ENCODE measurements at places on chromosomes 1 and 21.

DNA sequence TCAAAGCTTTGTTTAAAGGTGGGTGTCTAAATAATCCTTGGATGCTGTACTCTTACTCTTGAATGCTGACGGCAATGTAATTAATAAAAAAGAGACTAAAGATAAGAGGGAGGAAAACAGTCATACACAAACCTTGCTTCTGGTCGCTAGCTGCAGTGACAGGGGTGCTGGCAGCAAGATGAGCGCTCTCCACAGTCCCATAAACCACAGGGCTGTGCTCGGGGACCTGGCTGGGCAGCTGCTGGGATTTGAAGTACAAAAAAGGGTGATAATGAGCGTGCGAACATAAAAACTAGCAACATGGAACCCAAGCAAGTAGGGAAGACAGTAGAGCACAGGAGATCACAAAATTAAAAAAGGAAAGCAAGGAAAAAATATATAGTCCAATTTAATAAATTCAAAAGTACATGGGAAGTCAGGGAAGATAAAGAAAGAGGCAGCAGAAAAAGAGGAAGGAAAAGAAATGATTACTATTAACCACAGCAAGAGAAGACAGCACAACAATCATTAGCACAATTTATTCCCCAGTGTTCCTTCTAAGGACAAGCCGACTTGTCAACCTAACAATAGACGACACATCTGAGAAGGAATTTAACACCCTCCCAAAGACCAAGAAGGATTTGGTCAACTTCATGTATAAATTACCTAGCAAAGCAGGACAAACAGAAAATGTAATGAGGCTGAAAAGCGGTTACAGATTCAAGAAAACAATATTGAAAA lies 162.9 kb upstream of the HP1BP3 start:
- no peak for DNase-seq

GRCh38 chr1:156616463-156616862 lies 2.8 kb upstream of the HAPLN2 start:
- DNase-seq, result no peak

DNA sequence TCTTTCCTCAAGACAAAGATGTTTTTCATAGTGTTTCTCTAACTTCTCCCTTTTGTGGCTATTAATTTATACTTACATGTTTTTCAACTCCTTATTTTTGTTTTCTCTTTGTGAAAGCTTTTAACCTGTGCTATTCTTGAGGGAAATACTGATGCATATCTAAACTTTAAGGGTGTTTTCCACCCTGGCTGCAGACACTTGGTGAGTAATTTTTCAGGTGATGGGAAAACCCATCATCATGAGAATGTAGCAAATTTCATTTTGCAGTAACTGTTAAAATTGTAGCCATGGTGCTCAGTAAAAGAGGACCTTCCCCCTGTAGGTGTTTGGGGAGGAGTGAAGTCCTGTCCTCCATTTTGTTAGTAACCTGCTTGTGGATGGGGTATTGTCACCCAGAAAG lies 124.2 kb downstream of the LIPI start:
- no peak for DNase-seq

DNA sequence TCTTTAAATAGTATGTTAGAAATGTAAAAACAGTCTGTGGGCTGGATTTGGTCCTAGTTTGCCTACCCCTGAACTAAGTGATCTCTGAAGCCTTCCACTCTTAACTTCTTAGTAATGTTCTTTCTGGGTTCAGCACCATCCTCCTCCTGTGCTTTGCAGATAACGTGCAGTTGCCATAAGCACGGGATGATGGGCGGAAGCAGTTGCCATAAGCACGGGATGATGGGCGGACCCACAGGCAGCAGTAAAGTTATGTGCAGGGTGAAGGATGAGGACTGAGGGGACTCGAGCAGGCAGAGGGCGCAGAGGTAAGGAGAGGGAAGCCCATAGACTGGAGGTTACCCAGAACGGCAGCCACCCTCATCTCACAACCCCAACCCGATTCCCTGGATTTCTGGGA lies 25.6 kb downstream of the GPA33 start:
- no peak for DNase-seq

DNA sequence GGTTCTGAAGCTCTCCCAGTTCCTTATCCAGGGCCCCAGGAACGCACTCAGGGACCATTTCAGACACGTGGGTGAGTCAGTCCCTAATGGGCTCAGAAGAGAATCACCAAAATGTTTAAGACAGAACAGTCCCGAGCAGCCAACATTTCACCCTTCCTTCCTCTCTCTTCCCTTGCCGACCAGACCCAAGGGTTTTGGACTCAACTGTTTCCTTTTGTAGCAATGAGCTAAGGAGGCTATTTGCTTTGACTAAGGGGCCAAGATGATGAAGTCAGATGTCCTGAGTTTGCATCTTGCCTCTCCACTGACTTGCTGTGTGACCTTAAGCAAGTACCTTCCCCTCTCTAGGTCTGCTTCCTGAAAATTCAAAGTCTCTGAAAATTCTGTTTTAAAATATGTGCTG lies 472.3 kb upstream of the VAMP3 start:
- no peak for DNase-seq

DNA sequence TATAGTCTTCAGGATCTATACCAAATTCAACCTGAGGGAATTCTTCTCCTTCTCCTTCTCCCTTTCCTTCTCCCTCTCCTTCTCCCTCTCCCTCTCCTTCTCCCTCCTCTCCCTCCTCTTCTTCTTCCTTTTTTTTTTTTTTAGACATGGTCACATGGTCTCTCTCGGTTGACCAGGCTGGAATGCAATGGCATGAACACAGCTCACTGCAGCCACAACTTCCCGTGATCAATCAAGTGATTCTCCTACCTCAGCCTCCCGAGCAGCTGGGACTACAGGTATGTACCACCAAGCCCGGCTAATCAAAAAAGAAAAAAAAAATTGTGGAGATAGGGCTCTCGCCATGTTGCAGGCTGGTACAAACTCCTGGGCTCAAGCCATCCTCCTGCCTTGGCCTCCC lies 51.5 kb downstream of the DNAI4 start:
- no peak for DNase-seq

DNA sequence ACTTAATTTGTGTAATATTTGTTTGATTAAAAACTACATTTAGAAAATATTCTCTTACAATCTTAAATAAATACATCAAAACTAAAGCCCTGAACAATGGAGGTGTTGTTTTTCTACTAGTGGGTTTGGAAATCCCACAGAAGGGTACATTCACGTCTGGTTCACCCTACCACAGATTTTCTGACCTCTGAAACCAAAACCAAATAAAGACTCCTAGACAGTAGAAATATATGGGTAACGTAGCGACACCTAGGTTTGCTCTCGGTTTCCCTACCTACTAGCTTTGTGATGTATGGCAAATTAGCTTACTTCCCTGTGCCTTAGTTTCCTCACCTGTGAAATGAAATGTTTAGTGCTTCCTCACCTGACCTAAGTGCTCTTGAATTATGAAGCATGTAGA lies 312.6 kb downstream of the DPYD start:
- no peak for DNase-seq

GRCh38 chr1:10532362-10532761 lies 57.6 kb downstream of the PEX14 start:
- no peak for DNase-seq

DNA sequence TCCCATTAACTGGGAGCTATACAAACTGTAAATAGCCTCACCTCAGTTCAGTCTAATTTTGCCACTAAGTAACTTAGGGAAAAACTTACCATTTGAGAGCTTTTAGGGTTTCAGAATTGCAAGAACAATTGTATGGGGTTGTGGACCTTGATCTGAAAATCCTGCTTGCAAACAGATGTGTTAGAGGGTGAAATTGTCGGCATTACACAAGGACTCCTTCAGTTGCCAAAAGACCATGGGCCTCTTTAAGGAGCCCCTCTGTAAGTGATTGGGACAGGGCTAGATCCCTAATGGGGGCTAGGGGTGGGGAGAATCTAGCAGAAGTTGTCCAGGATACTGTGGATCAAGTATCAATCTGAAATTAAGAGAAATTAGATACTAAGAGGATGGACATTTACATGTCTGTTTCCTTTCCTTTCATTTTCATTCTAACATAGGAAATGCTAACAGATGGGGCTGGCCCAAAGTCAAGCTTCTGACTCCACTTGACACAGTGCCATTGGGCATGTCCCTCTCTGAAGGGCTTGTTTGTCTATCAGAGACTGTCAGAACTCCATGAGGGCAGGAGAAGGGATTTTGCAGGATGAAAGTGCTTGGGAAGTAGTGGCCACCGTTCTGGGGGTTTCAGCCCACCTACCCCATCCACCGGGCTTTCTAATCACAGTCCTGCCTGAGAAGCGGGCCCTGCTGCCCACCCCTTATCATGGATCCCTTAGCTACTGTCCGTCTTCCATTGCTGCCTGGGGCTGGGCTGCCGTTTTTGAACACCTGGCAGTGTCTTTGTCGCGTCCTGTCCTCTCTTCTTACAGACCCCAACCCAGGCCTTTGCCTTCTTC lies 54.7 kb downstream of the STUM start:
- no peak for DNase-seq

DNA sequence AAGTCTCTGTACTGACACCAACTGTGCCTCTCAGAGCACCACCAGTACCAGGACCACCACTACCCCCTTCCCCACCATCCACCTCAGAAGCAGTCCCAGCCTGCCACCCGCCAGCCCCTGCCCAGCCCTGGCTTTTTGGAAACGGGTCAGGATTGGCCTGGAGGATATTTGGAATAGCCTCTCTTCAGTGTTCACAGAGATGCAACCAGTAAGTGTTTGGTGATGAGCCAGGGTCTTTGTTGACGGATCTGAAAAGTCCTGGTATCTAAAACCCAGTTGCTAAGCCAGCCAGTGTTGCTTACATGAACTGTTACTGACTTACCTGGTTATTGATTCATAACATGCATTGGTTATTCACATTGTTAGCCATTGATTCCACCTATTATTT lies 1.1 kb downstream of the C1orf56 start:
- DNase-seq, result no peak

GRCh38 chr21:32653326-32653901 lies 41.2 kb upstream of the CFAP298 start:
- no peak for DNase-seq

GRCh38 chr1:173530795-173531693 lies 53.9 kb downstream of the PRDX6 start:
- DNase-seq, result no peak

- no peak for DNase-seq
Observed at GRCh38 chr1:1081311-1082238, 7.5 kb upstream of the RNF223 start.

GRCh38 chr1:224774378-224774777 lies 155.1 kb upstream of the DNAH14 start:
- peak; percentile 51 for DNase-seq

DNA sequence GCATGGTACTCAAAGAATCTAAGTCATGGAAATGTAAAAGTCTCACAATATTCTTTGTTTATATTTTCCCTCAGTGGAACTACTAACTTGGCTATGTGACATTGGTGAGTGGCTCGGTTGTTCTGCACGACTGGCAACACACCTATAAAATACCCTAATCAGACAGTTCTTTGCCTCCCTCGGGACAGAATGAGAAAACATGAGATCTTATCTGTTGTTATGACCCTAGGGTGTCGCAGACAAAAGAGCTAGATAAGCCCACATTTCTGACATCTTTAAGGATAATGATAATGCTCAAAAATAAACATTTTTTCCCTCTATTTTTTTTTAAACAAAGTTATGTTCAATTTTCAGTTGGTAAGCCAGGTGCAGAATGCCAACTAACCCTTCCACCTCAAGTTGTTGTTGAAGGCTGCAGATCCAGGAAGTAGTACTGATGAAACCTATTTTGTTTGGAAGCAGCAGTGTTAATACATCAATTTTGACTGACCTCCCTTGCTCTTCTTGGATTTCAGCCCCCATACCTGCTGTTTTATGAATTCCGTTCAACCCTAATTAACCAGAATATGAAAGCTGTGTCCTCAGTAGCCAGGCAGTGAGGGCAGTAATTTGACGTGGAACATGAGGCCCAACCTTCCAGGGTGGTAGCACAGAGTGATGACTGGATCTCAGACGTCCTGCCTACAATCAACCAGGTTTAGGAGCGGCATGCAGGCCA lies 108.7 kb upstream of the DUSP10 start:
- DNase-seq, result no peak

DNA sequence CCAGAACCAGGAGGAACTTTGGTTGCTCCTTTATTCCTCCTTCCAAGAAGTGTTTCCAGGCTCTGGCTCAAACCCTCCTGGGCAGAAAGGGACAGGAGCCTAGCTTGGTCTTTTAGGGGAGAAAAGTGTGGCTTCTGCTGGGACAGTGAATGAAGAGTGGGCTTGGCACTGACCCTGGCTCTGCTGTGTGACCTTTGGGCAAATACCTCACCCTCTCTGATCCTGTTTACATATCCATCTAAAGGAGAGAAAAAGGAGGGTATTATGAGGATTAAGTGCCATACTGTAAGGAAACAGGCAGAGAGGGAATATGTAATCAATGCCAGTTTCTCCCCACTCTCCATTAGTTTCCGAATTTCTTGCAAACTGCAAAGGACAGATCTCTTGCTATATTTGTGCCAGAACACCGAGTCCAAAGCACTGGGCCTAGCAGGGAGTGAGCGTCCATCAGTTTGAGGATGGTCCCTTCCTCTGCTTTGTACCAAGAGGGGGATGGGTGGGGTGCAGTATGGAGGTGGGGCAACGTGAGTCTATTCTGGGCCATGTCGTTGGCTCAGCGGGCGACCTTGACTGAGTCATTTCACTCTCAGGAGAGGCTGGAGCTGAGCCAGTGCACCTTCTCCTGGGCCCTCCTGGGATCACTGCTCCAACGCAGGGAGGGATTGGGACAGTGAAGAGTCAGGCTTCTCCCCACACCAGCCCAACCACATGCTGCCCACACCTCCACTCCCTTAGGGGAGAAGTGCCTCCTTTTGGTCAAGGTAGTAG lies 38.4 kb downstream of the IGSF21 start:
- no peak for DNase-seq
